Muscle of back (tissue), 13 donors: ENCODE measurements at places on chromosomes 7 and 10.

- DNase-seq = peak; percentile 93
Measured at GRCh38 chr7:130071701-130072622, 1.6 kb downstream of the KLHDC10 start.

GRCh38 chr7:47085491-47086275 is 496.2 kb downstream of the TNS3 start:
- no peak for DNase-seq

- DNase-seq = no peak
Measured at GRCh38 chr10:44990302-44990655, 10.4 kb upstream of the ZNF22 start.

- no peak for DNase-seq
Measured at GRCh38 chr10:66869635-66870034, 56.2 kb upstream of the LRRTM3 start.

DNA sequence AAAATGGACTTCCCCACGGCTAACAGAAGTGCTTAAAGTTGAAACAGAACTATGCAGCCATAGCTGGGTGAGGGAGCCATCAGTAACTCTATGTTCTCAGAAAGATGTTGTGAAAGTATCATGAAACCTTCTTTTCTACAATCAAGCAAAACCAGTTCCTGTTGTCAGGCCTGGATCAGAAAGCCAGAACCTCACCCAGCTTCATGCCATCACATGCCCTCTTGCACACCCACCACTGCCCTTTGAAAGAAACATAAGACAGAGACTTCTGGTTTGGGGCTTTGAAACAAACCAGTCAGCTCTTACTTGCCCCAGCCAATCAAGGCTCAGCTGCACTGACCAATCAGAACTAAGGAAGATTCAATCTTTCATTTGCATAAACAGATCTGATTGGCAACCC is 230.8 kb upstream of the FERD3L start:
- DNase-seq = no peak

DNA sequence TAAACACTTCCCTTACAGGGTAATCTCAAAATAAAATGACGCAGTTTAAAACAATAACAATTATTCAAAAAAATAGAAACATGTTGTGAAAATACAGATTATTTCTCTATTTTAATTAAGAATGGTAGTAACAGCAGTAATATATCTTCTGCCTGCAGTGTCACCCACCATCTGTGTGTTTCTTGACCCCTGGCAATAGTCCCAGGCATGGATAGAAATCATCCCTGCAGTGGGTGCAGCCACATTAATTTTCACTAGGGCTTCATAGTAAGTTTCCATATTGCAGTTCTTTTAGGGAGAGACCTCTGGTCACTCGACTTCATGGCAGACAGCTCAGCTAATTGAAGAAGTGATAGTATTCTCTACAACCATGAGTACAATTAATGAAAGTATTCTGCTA is 470.1 kb upstream of the TEX47 start:
- DNase-seq = peak; percentile 26

- peak; percentile 25 for DNase-seq
Measured at GRCh38 chr7:23700046-23700445, 10.0 kb upstream of the STK31 start.

GRCh38 chr7:150415161-150416153 is 35.0 kb upstream of the GIMAP8 start:
- DNase-seq = no peak

GRCh38 chr7:128076796-128077271 is 45.6 kb upstream of the LRRC4 start:
- DNase-seq = peak; percentile 62

DNA sequence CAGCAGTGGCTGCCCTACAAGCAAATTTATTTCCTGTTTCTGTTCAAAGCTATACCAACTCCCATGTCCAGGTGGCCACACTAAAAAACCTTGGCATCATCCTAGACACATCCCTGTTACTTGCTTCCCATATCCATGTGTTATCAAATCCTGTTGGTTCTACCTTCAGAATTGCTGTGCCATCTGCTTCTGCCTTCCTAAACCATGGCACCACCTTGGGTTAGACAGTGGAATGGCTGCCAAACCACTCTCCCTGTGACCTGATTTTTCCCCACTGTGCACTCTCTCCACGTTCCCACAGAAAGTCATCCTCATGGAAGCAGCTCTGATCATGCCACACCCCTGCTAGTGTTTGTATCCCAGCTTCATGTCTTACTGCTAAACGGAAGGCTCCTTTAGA is 697.6 kb upstream of the GALNT17 start:
- DNase-seq = no peak

DNA sequence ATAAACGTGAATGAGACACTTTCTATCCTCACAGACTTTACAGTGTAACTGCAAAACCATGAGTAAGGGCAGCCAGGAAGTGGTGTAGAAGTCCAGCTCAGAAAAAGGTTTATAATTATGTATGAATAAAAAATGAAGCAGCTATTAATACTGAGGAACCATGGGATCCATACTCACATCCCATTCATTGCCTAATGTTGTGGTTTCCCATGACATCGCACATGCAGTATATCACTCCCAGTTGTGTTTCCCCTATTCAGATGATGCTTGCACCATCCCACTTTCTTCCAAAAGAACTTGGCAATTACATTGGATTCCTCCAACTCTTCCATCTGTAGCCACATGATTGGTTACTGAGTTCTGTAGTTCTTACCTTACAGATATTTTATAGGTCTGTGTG is 74.5 kb upstream of the SEMA3D start:
- peak; percentile 10 for DNase-seq

- DNase-seq = peak; percentile 81
Measured at GRCh38 chr7:95434557-95435421, at the start of gene PON2. PON2 (minus strand) TSS chr7:95435028; CDS start chr7:95434951, 77 bp downstream.

DNA sequence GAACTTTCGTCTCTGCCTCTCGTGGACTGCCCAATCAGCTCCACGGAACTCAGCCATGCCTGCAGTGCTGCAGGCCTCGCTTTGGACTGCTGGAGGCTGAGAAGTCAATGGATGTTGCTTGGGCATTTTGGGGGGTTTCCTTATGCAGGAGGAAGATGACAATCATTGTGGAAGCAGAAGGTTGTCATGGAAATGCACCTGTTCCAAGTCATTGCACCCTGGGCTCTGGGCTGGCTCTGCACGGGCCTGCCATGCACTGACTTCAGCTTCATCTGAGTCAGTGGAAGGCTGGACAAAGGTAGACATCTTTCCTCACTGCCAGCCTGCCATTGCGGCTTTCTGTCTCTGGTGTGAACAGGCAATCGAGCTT is 217.3 kb downstream of the RPS24 start:
- no peak for DNase-seq

GRCh38 chr10:20170661-20171060 is 354.4 kb downstream of the PLXDC2 start:
- no peak for DNase-seq

GRCh38 chr10:132897516-132898381 is 44.6 kb downstream of the CFAP46 start:
- DNase-seq = no peak

GRCh38 chr10:116521424-116522290 is 24.1 kb upstream of the PNLIP start:
- DNase-seq = peak; percentile 24

DNA sequence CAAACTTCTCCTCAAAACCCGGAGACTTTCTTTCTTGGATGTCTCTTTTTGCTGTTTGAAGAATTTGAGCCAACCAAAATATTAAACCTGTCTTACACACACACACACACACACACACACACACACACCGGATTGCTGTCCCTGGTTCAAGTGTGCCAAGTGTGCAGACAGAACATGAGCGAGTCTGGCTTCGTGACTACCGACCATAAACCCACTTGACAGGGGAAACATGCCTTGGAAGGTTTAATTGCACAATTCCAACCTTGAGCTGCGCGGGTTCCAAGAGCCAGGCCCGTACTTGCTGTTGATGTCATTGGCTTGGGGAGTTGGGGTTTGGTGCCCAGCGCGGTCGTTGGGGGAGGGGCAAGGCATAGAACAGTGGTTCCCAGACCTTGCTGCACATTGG is 1.7 kb downstream of the EGFR start:
- peak; percentile 68 for DNase-seq

- no peak for DNase-seq
Measured at GRCh38 chr7:80206763-80207162, 72.1 kb downstream of the GNAI1 start.

DNA sequence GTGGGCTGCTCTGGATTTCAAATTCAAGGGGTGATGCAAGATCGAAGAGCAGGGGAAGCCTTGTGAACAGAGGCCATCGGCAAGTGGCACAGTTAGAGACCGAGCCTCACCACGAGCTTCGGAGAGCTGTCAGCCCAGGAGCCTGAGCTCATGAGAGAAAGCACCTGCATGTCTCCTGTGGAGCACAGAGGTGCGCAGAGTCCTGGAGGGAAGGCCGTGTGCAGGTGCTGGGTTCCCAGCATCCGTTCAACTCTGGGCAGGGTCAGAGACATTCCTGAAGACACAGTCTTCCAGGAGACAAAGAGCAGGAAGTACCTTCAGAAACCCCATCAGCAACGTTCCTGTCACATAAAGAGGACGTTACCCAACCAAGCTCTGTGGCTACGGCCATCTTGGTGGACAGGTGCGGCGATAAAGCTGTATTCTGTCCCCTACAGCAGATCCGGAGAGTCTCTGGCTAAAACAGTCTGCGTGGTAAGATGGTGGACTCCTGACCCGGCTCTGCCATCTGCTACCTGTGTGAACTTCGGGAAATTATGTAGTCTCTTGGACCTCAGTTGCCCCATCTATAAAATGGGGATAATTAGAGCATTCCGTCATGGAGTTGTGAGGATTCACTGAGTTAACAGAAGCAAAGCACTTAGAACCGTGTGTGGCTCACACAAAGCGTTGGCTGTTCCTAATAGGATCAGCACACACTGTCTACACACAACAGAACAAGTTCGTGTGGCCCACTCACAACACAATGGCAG is 40.6 kb downstream of the NOD1 start:
- DNase-seq = no peak

GRCh38 chr7:126557271-126557670 is 695.5 kb downstream of the GRM8 start:
- DNase-seq = no peak

GRCh38 chr7:132652507-132652906 is 76.2 kb upstream of the PLXNA4 start:
- no peak for DNase-seq

GRCh38 chr10:113169111-113169510 is 219.1 kb downstream of the TCF7L2 start:
- DNase-seq = no peak

- DNase-seq = no peak
Measured at GRCh38 chr10:3780021-3780770, 4.8 kb downstream of the KLF6 start.

DNA sequence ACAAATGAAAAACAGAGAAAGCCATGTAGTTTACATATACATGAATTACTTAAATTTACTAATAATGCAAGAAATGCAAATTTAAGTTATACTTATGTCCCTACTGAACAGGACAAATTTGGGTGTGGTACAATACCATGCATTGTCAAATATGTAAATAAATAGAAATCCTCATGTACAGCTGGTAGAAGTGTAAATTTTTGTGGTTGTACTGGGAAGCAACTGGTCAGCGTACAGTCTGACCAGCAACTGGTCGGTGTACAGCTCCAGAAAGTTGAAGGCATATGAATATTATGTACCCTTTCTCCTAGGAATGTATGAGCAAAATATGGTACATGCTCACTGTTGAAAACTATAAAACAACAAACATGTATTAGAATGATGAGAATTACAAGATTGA is 93.9 kb upstream of the TMEM106B start:
- no peak for DNase-seq

- no peak for DNase-seq
Measured at GRCh38 chr7:81516898-81517297, 252.9 kb downstream of the HGF start.

- no peak for DNase-seq
Measured at GRCh38 chr7:24229481-24230226, 54.3 kb upstream of the NPY start.

- DNase-seq = no peak
Measured at GRCh38 chr10:33136781-33137180, 178.8 kb upstream of the ITGB1 start.

- DNase-seq = no peak
Measured at GRCh38 chr7:143383642-143383957, 2.5 kb downstream of the ZYX start.

DNA sequence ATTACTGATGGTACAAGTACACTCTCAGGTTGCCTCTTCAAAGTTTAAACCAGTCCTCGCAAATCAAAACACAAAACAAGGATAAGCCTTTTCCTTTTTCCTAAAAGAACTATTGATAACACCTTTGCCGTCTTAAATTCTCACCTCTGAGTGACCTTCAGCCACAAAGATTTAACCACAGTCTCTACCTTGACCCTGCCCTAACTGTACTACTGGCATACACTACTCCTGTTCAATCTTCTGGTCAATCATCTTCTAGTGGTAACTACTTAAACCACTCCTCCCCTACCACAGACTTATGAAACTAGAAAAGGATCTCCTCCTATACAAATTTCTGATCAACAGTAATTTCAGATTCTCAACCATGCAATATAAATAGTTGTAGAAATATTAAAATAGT is 15.1 kb downstream of the UPF2 start:
- DNase-seq = no peak

DNA sequence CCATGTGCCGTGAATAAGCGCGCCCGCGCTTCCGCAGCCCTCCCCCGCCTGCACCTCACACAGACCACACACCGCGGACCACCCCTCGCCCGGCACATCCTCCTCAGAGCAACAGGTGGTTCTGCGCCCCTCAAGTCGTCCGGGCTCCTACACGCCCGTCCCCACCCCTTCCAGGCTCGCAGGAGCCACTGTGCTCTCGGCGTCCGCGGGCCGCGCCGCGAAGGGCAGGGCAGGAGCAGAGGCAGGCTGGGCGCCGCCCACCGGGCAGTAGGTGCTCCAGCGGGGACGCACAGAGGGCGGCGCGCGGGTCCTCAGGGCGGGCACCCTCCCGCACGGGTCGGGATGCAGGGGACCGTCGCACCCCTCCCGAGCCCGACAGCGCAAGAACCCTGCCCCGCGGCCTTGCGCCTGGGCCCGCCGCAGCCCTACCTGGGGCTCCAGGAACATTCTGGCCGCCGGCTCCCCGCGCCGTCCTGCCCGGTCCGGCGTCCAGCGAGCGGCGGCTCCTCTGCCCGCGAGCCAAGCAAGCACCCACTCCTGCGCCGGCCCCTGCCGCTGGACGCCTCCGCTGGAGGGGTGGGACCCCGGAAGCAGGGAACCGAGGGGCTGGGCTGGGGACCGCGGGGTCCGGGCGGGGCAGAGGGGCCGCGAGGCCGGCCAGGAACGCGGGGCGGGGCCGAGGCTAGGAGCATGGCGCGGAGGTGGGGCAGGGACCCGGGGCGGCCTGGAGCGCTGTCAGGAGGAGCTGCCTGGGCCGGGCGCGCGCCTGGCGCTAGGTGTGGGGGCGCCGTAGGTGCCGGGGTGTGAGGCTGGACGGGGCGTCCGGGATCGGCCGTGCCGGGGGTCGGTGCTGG is 37.4 kb downstream of the RASGEF1A start:
- no peak for DNase-seq

- no peak for DNase-seq
Measured at GRCh38 chr7:108132551-108133265, 2.5 kb upstream of the LAMB4 start.

DNA sequence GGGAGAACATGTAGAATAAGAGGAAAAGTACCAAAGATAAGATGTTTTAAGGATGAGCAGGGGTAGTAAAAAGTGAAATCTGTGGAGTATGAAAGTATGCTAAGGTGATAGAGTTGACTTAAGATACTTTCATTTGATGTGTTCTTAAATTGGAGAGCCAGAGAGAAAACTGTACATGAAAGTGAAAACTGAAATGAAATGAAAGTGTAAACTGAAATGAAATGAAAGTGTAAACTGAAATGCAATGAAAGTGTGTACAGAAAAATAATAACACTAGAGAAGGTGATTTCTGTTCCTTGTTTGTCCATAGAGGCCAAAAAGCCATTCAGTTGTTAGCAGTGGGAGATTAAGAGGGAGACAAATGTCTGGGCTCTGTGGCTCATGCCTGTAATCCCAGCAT is 17.5 kb downstream of the AHR start:
- DNase-seq = no peak
